ENCODE measurements at places on chromosomes 1 and 21.

GRCh38 chr1:233661376-233662159, 47.7 kb downstream of the KCNK1 start:
- DNase-seq = no peak

- no peak for DNase-seq
Measured at GRCh38 chr1:54549181-54549924, 1.3 kb downstream of the ACOT11 start.

- DNase-seq = no peak
Measured at GRCh38 chr1:222068937-222069336, 327.0 kb upstream of the DUSP10 start.

GRCh38 chr1:42735477-42736105, 4.4 kb downstream of the CLDN19 start:
- DNase-seq = no peak

- no peak for DNase-seq
Measured at GRCh38 chr1:45854724-45855123, 51.3 kb downstream of the MAST2 start.

DNA sequence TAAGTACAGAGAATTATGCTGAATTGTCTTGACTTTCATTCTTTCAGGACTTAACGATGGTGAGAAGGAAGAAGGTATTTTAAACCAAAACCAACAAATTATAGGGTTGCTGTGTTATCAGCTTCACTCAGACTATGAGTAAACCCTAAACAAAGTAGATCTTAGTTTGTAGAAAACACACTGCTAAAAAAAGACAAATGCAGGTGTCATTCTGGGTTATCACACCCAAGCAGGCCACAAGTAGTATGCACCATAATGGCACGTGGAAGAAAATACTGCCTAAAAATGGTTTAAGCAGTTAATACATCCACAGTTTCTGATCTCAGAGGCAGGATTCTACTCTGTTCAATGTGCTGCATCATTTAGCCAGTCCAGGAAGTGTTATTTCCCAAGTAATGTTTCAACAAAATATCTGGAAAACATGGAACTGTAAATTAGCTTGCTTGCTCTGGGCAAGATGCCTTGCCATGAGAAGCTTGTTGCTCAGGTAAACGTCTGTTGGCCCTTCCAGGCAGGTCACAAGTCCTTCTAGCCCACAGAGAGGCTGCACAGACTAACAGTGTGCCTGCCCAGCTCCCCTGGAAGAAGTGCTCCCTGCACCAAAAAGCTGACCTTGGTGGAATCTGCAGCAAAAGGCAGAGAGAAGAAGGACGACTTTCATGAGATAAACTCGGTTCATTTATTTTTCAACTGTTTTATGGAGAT, 4.1 kb downstream of the DIPK1A start:
- no peak for DNase-seq

GRCh38 chr1:164599272-164599671, 40.3 kb downstream of the PBX1 start:
- no peak for DNase-seq

DNA sequence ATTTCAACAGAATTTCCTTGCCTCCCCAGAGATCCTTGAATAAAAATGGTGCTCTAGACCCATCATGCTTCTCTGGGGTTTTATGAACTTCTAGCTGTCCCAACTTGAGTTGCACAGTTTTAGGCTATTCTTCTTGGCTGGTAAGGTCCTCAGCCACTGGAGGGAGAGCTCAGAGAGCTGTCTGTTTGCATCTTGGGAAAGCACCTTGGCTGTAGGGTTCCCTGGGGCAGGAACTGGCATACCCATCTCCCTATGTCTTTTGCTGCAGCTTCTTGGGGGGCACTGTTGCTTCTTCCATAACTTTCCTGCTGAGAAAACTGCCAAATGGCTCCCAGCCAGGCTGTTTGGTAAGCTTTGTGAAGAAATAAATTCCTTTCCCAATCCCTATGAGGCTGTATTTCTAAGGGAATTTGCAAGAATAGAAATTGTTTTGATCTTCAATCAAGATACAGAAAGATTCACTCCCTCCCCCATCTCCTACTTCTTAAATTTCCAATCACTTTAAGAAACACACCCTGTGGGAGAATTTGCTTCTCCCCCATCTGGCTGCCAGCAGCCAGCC, 8.2 kb upstream of the FMOD start:
- DNase-seq = no peak

GRCh38 chr1:169699707-169700106, 11.7 kb downstream of the SELL start:
- no peak for DNase-seq

DNA sequence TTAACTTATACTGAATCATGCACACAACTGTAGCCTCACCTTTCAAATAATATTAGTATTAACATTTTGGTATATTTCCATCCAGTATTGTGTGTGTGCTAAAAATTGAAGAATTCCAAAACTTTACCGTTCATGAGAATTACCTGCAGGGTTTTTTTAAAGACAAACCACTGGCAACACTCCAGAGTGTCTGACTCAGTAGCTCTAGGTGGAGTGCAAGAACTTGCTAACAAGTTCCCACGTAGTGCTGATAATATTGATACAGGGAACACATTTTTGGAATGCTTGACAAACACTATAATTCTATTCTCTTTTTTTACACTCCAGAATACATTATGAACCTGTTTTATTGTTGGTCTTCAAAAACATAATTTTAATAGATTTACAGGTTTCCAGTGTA, 27.7 kb upstream of the SLC5A9 start:
- DNase-seq = no peak

GRCh38 chr1:208868554-208868953, 624.4 kb upstream of the PLXNA2 start:
- DNase-seq = no peak

DNA sequence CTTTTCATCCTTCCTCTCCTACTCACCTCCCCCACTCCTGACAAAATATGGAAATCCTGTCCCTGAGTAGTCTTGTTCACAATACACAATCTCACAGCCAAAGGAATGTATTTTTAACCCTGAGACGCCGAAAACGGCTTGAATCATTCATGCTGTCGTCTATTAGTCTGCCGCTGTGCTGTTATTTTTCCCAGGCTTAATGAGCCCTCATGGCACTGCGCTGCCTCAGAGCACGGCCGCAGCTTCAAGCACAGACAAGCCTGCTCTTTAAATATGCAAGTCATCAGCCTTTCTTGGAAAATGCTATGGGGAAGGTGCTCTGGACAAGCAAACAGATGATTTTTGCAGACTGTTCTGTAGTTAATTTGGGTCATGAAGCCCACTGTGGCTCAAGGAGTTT, 302.7 kb downstream of the DISC1 start:
- no peak for DNase-seq

DNA sequence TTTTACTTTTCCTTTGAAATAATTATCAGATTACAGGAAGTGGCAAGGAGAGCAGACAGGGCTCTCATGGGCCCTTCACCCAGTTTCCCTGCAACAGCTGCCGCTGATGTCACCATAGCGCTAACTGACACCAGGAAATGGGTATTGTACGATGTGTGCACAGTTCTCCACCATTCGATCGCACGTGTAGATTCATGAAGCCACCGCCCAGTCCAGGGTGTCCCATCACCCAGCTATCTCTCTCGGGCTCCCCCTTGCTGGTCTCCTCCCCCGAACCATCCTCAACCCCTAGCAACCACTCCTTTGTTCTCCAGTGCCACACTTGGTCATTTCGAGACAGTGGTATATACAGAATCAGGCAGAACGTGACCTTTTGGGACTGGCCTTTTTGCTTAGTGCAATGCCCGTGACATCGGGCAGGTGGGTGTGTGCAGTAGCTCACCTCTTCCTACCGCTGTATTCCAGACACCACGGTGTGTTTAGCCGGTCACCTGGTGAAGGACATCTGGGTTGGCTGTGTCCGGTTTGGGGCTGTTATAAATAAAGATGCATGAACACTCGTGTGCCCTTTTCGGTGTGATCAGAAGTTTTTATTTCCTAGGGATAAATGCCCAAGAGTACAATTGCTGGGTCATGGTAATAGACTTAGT, 118.4 kb downstream of the CRYAA start:
- no peak for DNase-seq

- DNase-seq = no peak
Measured at GRCh38 chr1:118110580-118110979, 74.4 kb downstream of the SPAG17 start.
